Mammary epithelial cell (primary cell): ENCODE measurements at places on chromosomes 6 and 20. TPM values are rescaled to one million over a fixed set of nuclear protein-coding genes. Genes with fewer than 3 reads are reported as not detected.
A peak's percentile ranks its signal among the peaks of the same experiment; 100 is the strongest.

- DNase-seq = peak; percentile 72
Observed at GRCh38 chr6:137892271-137892708, 25.2 kb downstream of the TNFAIP3 start.

- no peak for DNase-seq
Observed at GRCh38 chr20:30284281-30284905, 973.1 kb upstream of the DEFB115 start.

DNA sequence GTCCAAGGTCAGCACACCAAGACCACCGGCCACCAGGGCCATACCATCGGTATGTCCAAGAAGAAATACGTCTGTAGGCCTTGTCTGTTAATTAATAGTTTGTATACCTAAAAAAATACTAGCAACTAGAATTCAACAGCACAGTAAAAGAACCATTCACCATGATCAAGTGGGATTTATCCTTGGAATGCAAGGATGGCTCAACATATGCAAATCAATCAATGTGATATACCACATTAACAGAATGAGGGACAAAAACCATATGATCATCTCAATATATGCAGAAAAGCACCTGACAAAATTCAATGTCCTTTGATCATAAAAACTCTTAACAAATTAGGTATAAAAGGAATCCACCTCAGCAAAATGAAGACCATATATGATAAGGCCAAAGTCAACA, 24.4 kb downstream of the RPP40 start:
- no peak for DNase-seq

- no peak for DNase-seq
Observed at GRCh38 chr20:64058536-64058935, 4.5 kb upstream of the TCEA2 start.

DNA sequence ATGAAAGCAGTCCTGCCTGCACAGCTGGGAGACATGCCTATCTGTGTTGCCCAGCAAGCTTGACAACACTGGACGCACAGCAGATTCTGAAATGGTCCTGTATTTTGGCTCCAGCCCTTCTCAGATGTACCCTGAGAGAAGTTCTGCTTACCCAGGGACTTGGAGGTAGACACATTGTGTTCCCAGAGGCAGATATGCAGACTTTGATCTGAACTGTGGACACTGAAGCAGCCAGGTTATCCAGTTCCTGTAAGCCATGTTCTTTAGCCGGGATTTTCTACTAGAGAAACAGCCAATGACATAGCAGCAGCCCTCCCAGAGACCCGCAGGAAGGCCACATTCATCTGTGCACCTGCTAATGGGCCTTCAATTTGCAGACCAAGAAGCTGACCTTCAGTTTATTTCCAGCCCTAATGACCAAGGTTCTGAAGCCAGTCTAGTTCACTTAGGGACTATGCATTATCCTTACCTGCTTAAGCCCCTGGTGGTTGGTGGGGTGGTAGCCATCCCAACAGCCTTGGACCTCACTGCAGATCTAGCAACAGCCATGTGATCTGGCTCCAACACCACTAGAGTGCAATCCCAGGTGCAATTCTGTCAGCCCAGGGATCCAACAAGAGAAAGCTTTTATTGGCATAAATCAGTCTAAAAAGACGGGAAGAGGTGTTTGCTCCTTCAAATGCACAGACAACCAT, 134.2 kb downstream of the MEI4 start:
- no peak for DNase-seq

- no peak for DNase-seq
Observed at GRCh38 chr20:10639737-10640556, 33.9 kb downstream of the JAG1 start.

- no peak for DNase-seq
Observed at GRCh38 chr6:11439017-11439420, 98.5 kb upstream of the TMEM170B start.

The OXT gene
- total RNA-seq = not detected
